Fibroblast of pulmonary artery (primary cell): ENCODE measurements at places on chromosomes 1 and 21.

DNA sequence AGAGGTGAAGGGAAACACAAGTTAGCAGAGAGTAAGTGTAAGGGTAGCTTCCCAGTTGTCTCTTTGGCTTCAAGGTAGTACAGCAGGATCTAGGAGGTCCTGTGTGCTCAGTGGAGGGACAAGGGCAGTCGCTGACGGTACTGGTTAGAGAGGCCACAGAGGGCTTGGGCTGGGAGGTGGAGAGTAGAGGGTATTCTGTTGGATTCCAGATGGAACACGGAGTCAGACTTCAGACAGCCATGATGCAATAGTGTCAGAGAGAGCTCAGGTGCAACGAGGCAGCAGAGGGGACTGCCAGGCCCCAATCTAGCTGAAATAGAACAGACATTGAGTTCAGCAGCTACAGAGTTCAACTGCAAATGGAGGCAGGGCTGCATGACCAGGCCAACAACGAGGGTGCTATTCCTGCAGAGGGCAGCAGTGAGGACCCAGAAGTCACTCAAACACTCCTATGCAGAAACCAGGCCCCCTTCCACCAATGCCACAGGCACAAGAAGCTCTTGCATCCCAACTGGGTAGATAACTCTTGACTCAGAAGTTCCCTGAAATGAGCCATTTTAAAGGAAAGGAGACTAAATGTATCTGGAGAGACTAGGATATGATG is 325.0 kb upstream of the ESRRG start:
- peak; percentile 7 for DNase-seq

DNA sequence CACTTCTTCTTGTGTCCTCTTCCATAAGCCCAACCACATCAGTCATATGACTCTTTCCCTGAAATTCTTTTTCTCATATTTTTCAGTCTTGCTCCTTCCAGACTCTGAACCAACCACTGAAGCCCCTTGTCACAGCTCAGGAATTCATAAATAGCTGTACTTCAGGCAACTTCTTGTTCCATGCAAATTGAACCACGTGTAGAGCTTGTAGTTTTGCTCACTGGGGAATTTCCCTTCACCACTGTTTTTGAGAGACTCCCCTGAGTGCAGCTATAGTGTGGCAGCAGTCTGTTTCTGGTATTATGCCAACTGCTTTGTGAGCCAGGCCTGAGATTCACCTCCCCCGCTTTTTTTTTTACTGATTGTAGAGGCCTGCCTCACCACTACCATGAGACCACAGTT is 150.3 kb upstream of the SPAG17 start:
- peak; percentile 18 for DNase-seq

DNA sequence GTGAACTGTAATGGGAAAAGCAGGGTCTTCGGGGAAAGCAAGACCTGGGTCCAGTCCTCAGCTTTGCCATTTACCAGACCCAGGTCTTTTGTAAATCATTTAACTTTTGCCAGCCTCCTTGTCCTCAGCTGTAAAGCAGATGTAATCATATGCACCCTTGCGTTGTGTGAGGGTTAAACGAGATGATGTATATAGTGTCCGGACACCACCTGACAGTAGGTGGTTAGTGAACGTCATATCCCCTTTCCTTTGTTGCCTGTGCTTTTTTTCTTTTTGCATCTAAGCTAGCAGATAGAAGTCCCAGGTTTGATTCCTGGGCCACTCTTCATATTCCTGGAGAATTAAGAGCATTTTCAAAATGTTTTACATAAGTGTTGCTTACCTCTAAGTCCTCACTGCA is 28.5 kb downstream of the IL12RB2 start:
- no peak for DNase-seq

DNA sequence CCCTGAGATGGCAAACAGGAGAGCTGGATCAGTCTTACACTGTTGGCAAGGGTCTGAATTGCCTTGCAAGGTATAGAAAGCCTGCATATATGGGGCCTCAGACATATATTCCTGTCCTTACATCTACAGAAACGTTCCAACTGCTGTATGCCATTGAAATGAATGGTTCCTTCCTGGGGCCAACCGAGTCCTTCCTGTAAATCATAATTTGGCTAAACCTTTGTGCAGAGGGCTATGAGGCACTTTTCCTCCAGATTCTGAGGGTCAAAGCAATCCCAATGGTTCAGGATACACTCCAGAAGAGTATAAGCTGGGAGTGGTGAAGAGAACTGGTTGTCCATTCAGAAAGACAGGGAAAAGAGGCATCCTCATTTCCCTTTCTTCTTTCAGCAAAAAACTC is 190.5 kb downstream of the PTPRC start:
- no peak for DNase-seq

DNA sequence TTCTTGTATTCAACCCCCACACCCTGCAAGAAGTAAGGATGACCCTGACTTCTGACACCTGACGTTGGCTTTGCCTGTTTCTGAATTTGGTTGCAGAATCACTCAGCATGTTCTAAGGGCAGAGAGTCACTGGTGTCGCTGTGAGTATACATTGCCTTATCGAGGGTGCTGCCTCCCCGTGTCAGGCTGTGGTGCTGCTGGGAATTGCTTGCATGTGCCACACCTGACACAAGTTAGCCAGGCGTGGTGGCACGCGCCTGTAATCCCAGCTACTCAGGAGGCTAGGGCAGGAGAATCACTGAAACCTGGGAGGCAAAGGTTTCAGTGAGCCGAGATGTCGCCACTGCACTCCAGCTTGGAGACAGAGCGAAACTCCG is 45.9 kb downstream of the WDR4 start:
- no peak for DNase-seq

- DNase-seq = no peak
Observed at GRCh38 chr1:206447422-206447765, 22.9 kb upstream of the IKBKE start.

GRCh38 chr1:203049576-203050180 is 23.4 kb downstream of the PPFIA4 start:
- no peak for DNase-seq

DNA sequence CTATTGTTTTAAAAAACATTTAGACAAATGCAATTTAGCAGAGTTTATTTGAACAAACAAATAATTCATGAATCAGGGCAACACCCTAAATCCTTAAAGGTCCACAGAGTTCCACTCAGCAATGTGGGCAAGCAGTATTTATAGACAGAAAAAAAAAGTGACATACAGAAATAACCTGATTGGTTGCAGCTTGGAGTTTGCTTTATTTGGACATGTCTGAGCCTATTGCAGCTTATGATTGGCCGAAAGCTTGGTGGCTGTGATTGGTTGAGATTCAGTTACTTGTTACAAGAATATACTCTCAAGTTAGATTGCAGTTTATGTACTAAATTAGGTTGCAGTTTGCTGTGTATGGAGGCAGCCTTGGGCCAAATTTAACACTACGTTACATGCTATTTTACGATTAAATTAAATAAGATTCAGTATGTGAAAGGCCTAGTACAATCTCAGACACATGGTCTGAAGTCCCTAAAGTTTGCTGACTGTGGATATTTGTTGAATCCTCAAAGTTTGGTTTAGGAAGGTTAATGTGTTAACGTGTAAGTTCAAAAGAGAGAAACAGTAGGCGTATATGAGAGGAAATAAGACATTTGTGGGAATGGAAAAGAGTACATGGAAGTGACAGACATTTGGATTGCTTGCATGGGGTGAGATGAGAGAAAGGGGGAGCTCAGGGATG is 6.9 kb upstream of the CAMSAP2 start:
- DNase-seq = no peak

GRCh38 chr21:34351786-34352241 is 12.0 kb upstream of the KCNE2 start:
- peak; percentile 42 for DNase-seq

GRCh38 chr1:50724626-50725286 is 235.3 kb downstream of the FAF1 start:
- DNase-seq = no peak

- DNase-seq = no peak
Observed at GRCh38 chr1:226222686-226223085, 778 bp upstream of the MIXL1 start.

- DNase-seq = no peak
Observed at GRCh38 chr21:45535341-45536081, 6.7 kb downstream of the SLC19A1 start.

DNA sequence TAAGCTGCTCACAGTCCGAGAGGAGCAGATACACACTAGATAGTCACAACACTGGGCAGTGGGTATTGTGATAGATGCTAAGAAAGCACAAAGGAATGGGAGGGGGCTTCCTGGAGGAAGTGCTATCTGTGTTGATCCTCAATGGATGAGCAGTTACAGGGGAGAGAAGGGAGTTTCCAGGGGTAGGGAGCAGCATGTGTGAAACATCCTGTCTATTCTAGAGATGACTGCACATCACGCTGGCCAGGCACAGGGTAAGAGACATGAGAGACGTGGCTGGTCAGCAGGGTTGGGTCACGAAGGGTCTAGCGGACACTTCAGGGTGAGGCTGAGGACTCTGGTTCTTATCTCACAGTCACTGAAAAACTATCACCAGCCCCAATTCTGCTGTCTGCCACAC is 235.2 kb downstream of the TRABD2B start:
- DNase-seq = no peak

DNA sequence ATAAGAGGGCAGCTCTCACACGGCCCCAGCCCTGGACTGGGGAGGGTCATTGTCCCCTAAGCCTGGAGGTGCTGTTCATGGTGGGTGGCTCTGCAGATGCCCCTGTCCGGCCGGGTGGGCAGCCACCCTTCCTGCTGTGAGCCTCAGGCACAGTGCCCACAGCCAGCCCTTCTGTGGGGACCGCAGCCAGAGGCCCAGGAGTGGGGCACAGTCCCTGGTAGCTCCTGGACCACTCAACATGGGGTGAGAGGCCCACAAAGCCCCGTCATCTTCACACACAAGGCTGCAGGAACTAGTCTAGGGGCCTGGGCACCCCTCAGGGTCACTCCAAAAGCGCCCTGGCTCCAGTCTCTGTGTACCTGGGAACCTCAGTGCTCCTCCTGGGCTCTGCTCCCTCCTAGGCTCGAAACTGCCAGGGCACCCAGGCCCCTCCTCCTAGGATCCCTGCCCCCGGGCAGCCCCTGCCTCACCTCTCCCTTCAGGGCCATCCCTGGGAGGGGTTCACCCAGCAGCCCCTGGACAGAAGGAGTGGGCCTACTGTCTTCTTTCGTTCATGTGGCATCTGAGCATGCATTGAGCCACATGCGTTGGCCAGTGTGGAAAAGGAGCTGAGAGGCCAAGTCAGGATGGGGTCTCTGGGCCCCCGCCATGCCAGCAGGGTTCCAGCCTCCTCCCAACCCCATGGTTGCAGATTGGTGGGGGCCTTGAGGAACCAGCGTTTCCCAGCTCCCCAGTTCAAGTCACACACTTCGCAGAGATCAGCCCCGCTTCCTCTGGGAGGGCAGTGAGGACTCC is 43.0 kb downstream of the WNT9A start:
- DNase-seq = no peak

DNA sequence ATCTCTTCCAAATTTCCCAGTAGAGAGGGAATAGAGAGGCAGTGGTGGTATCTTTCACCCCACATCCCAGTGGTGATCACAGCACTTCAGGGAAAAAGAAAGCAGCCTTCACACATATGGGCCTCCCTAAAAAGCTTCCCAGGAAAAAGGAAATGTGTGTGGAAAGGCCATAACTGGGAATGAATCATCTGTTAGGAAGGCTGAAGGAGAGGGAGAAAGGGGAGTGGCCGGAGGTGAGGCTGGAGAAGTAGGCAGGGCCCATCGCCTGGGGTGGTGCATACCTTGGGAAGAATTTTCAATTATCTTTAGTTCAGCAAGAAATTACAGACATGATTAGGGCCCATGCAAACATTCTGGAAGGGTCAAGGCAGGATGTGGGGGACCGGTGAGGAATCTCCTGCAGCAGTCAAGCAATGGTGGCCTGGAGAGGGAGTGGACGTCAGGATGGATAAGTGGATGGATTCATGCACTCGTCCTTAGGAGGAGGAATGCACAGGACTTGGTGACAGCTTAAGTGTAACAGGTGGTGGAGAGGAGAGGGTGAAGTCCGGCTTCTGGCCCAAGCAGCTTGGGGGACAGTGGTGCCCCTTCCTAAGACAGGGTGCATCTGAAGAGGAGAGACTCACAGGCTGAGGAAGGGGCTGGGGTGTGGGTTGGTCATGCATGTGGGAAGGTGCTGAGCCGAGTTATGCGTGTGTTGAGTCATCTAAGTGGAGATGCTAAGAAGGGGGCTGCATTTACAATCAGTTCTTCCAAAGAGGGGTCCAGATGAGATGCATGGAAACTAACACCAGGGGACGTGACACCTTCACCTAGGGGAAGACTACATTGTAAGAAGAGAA is 17.9 kb downstream of the HIVEP3 start:
- peak; percentile 74 for DNase-seq

DNA sequence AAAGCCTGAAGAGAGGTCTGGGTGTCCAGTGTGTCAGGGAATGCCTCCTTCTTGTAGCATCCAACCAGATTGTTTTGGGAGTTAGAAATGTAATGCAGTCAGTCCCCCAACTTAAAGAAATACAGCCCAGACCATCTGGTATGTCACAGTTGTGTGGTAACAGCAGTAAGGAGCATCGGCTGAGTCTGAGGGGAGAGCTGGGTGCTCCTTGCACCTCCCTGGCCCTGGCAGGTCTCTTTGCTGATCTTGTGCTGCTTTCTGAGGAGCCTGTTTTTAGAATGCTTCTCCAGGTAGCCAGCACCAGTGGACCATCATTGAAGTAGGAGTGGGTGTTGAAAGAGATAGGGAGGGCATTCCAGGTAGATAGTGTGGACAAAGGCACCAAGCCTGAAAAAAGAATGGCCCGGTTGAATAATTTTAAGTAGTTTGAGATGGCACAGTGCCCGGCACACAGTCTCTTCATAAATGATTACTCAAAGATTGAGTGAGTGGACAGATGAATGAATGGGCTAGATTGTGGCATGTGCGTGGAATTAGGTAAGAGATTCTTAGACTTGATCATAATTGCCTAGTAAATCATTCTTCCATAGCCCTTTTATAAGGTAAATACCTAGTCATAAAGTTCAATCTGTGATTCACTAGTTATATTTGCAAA is 46.5 kb downstream of the LAMC1 start:
- no peak for DNase-seq

- DNase-seq = no peak
Observed at GRCh38 chr21:31837618-31838390, 35.0 kb upstream of the HUNK start.

- peak; percentile 38 for DNase-seq
Observed at GRCh38 chr1:161080441-161081405, 8.6 kb downstream of the NECTIN4 start.

DNA sequence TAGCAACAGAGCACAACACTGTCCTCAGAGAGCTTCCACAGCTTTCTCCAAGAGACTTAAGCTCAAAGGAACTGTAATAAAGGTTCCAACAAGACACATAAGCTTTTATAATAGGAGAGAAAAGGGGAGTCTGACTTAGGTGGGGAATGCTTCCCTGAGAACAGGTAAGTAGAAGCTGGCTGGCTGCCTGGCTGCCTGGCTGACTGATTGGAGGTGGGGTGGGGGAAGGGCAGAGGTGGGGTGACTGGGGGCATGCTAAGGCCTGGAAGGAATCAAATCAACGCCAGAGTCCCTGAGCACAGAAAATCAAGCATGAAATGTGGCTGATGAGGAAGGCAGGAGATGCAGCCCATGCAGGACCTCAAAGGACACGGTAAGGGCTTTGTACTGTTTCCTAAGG is 45.8 kb downstream of the DMAP1 start:
- DNase-seq = no peak

- peak; percentile 80 for DNase-seq
Observed at GRCh38 chr1:205458777-205459566, 3.1 kb upstream of the BLACAT1 start.

GRCh38 chr1:226034482-226034881 is 28.0 kb upstream of the H3-3A start:
- DNase-seq = peak; percentile 99
